Activated CD4-positive, alpha-beta T cell treated with anti-CD3 and anti-CD28 coated beads, Interleukin-2, Interleukin-4, amounts not matched to agents 100 ng/mL and 50 ng/mL, durations not matched to agents 16 hours and 8 hours (primary cell): ENCODE measurements at places on chromosomes 16 and 17.

- no peak for DNase-seq
These were observed 18.1 kb downstream of the PIPOX start for GRCh38 chr17:29061036-29061435.

DNA sequence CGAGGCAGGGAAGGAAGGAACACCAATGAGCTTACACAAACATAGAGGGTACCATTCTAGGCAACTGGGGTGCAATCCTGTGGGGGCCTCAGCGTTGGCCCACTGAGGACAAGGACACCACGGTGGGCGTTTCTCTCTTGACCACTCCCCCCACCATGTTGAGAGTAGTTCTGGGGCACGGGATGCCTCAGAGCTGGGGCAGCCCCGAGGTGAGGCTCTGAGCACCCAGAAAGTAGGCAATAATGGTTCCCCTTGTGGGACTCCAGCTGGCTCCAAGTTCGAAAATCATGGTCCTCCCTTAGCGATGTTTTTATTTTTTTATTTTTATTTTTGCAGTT lies 5.1 kb downstream of the PRSS21 start:
- no peak for DNase-seq

DNA sequence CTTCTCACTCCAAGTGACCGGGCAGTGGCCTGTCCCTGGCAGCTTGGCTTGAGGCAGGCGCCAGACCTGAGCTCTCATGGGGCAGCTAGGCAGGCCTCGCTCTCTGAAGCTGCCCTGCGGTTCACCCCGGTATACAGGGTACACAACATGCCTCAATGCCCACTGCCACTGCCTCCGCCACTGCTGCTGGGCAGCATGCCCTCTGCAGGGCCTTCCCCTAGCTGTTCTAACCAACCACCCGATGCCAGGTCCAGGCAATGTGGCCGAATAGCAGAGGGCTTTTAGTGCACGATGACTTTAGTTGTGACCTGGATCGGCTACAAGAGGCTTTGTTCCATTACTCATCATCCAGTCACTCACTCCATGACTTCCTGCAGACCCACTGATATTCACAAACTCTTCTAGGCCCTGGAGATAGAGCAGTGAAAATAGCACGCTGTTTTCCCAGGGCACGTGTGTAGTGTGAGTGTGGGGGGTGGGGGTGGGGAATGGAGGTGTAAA lies 19.7 kb downstream of the CDC42EP4 start:
- DNase-seq = no peak

- DNase-seq = no peak
These were observed 23.0 kb downstream of the VAC14 start for GRCh38 chr16:70777973-70778406.

DNA sequence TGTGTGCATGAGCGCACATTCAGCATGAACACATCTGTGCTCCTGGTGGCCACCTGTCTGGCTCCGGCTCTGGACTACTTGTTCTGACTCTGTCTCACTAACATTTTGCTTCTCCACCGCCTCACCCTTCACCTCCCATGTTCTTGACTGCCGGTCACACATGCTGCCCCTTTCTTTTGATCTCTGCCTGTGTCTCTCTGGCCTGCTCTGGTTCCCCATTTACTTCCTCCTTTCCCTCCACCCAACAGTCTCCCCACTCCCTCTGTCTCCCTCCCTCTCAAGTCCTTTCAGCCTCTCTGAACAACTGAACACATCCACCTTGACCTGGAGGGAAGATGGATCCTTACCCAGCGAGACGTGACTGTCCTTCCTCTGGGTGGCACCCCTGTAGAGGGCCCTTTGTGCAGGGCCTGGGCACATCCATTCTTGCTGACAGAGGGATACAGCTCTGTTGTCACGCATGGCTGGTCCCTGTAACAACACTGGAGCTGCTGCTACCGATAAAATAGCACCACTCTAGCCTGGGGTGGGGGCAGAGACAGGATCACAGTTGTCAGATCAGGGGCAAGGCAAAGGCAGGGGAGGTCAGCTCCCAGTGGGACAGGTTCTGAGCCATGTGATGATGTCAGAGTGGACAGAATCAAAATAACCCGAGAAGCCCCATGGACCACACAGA lies 11.0 kb downstream of the ZSCAN32 start:
- DNase-seq = no peak
